ENCODE measurements at places on chromosomes 4 and X.

GRCh38 chrX:29662759-29663503 is 552.4 kb upstream of the MAGEB2 start:
- DNase-seq: no peak

DNA sequence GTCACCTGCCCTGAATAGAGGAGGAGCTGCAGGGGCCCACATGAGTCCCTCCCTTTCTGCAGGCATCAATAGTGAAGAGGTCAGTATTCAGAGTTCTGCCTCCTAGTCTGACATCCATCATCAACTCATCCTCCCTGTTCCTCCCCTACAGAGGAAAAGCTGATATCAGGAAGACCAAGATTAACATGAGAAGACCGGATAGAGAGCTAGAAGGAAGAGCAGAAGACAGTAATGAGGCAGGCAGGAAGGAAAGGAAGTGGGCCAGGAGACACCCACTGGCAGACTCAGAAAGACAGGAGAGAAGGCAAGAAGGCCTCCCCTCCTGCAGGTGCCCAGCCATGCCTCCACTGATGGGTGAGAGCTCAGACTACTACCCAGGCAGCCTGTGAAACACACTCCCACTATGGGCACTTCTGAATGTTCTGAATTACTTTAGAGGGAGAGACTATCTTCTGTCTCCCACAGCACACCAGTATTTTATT is 74.6 kb downstream of the CC2D2A start:
- DNase-seq: no peak

- no peak for DNase-seq
These were observed 66.4 kb upstream of the OR13H1 start for GRCh38 chrX:131477498-131477897.

DNA sequence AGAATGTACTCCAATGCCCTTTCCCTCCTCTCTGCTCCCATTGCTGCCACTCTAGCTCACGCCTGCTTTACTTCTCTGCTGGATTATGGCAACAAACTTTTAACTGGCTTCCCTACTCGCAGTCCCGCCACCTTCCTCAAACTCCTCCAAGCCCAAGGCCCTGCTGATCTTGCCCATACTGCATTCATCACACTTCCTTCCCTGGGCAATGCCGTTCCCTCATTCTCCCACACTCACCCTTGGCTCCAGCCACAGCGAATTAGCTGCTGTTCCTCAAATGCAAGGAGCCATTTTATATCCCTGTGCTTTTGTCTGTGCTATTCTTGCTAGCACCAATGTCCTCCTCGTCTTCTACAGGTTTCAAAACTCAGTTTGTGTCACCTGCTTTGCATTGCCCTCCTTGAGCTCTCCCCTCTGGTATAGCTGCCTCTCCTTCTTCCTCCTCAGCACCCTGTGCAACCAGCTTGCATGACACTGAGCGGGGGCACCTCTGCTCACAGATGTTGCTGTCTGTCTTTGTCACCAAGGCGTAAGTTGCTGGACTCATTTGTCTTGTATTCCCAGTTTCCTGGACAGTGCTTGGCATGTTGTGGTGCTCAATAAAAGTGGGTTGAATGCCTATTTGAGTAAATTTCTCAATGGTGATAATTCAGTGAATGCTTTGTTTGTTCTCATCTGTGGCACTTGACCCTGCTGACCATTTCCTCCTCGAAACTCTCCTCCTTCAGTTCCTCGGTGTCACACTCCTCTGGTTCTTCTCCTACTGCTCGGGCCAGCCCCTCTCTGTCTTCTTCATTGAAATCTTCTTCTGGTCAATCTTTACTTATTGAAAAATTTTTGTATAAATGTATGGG is 22.4 kb upstream of the MGST2 start:
- DNase-seq: no peak

DNA sequence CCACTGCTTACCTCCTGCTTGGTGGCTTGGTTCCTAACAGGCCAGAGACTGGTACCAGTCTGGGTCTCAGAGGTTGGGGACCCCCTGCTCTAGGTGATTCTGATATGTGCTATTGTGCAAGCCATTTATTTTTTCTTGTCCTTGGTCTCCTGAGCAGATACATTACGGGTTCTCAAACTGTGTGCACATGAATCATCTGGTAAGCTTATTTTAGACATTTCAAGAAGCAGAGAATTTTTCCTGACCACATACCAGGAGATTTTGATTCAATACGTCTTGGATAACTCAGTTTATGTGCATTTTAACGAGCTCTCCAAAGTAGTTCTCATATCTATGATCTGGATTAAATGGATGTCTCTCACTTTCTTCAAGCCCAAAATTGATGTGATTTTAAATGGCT is 77.2 kb downstream of the FHIP1A start:
- DNase-seq: no peak

DNA sequence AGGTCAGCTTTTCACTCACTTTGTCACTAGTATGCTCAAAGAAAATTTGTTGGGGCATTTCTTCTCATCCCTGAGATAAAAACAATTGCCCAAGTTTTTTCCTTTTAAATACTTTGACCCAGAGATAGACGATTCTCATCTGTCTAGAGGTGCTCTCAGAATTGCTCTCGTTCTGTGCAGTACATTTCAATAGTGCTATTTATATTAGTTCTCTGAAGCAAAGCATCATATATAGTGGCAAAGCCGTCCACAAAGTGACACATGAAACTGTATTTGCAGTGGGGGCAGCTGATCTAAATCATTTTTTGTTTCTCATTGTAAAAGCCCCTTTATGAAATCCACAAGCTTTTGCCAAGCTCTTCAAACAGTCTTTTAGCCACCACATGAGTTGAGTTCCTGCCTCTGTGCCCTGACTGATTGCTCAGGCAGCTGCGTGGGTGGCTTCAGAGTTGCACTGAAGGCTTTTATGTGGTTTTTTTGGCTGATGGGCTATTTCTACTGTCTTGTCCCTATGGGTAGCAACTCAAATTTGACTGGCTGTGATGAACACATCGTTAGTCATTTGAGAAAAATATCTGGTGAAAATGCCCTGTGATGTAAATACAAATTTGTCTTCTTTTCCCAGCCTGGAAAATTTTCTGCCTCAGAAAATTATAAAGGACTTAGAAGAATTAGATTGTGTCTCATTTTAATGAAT is 119.1 kb upstream of the OTUD4 start:
- DNase-seq: no peak
